ENCODE measurements at places on chromosomes 2 and 18.

- no peak for DNase-seq
Observed at GRCh38 chr2:71566372-71566771, 113.0 kb downstream of the DYSF start.

GRCh38 chr2:16664052-16664731, 1.4 kb downstream of the CYRIA start:
- no peak for DNase-seq

GRCh38 chr2:23390152-23390551, 5.2 kb downstream of the KLHL29 start:
- DNase-seq: no peak

DNA sequence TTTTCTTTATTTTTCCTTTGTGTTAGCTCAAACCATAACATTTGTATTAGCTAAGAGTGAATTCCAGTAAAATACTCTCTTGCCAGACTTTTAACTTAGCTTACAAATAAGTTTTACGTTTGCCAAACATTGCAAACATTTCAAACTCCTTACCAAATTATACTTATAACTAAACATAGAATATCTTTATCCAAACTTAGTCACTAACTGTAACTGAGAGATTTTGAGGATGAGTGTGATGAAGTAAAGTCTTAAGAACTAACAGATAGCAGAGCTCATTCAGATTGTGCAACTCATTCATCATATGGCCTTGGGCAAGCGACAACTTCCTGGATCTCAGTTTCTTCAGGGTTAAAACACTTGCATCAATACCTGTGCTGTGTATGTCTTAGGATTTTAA, 533.7 kb downstream of the TDRD15 start:
- DNase-seq: no peak

DNA sequence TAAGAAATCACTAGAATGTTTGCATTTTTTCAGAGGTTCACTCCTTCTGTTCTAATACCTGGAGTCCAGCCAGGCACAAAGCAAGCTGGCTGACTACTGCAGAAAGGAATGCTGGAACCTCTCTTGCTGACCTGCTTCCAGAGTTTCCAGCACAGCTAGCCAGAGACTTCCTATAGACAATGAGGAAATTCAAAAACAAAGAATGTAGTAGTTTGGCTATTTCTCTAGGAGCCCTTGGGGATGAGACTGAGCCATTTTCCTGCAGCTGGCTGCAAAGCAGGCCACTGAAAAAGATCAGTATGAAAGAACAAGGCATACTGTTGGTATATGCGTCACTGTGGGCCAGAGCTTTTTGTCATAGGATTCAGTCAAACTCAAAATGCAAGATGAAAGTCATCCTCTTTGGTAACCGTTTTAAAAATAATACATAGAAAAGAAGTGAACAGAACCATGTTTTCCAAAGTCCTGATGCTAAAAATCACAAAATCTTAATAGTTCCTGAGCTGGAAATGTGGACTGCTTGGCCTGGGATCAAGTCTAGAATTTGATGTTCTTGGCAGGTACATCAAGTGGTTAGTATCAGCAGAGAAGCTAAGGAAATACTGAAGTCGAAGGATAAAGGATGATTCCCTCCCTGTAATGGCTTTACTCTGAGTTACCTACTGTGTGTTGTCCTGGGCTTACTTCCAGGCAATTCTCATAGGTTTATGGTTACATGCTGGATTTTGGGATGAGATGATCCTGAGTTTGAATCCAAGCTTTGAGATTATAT, 9.0 kb upstream of the DSEL start:
- no peak for DNase-seq

DNA sequence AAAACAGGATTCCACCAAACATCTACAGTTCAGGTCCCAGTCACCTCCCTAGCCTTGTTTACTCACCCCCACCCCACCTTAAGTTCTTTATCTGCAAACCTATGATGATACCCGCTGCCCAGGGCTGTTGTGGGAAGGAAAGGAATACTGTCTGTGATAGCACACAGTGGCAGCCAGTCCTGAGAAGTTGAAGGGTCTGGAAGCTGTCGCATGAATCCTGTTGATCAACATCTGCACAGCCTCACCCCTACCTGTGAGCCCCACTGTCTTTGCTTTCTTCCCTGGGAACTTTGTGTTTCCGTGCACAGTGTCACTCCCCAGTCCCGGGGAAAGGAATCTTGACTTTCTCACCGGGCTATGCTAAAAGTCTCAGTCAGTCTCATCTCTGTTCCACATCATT, 160.7 kb upstream of the EPAS1 start:
- DNase-seq: no peak

GRCh38 chr2:235964787-235965390, 203.3 kb downstream of the GBX2 start:
- DNase-seq: no peak

GRCh38 chr18:78582181-78582709, 397.4 kb upstream of the SALL3 start:
- DNase-seq: no peak

GRCh38 chr2:111884592-111884964, 585 bp upstream of the ANAPC1 start:
- no peak for DNase-seq

- no peak for DNase-seq
Observed at GRCh38 chr2:238789317-238789806, 58.5 kb upstream of the TWIST2 start.

DNA sequence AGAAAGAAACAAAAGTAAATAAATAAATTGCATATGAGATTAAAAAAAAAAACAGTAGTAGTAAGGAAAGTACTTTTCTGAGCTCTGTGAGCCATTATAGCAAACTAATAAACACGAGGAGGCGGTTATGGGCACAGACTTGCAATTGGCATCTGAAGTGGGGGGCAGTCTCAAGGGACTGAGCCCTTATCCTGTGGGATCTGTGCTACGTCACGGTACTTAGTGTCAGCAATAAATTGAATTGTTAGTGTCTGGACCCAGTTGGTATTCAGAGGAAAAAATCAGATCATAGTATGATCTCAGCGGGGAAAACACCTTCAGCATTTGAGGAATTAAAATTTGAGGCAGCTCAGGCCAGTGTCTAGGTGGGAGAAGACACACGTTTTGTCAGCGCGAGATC, 76.6 kb upstream of the TEX51 start:
- no peak for DNase-seq

- DNase-seq: no peak
Observed at GRCh38 chr18:7723558-7723957, 156.4 kb downstream of the PTPRM start.

DNA sequence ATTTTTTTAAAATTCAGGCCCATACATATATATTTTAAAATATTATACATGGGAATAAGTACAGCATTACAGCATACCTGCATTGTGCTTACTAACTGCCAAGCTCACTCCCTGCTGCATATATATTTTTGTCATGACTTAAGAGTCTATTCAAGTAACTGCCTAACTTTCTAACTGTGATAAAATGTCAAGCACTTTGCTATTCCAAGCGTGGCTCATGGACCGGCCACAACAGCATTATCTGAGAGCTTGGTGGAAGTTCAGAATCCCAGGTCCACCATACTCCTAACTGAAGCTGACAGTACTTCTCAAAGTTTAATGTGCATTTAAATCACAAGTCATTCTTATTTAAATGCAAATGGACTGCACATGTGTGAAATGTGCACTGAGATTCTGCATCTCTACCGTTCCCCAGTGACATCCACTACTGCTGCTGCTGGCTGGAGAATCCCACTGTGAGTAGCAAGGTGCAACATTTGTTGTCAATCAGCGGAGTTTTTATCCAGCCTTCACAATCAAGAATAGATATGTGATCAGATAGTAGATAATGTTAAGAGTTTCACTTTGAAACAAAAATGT, 79.1 kb downstream of the DYM start:
- no peak for DNase-seq

- no peak for DNase-seq
Observed at GRCh38 chr2:191840921-191841320, 6.0 kb downstream of the CAVIN2 start.

GRCh38 chr18:23714576-23714975, 25.3 kb downstream of the LAMA3 start:
- DNase-seq: no peak

DNA sequence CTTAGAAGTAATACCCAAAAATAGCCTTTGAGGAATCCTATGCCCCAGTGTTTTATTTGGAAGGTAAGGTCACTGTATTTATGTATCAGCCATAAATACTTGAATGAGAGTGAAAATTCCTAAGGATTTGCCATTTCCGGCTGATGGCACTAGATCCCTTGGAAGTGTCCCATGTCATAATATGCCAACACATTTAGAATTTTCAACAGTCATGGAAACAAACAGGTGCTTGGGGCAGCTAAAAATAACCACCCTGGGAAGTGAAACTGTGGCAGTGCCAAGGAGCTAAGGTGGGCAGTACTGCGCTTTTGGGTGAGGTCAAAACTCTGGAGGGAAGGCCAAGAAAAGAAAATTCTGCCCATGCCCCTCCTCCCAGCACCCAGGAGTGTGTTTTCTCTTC, 80.2 kb downstream of the TCF7L1 start:
- DNase-seq: no peak

- no peak for DNase-seq
Observed at GRCh38 chr2:3037196-3038194, 340.1 kb downstream of the EIPR1 start.

DNA sequence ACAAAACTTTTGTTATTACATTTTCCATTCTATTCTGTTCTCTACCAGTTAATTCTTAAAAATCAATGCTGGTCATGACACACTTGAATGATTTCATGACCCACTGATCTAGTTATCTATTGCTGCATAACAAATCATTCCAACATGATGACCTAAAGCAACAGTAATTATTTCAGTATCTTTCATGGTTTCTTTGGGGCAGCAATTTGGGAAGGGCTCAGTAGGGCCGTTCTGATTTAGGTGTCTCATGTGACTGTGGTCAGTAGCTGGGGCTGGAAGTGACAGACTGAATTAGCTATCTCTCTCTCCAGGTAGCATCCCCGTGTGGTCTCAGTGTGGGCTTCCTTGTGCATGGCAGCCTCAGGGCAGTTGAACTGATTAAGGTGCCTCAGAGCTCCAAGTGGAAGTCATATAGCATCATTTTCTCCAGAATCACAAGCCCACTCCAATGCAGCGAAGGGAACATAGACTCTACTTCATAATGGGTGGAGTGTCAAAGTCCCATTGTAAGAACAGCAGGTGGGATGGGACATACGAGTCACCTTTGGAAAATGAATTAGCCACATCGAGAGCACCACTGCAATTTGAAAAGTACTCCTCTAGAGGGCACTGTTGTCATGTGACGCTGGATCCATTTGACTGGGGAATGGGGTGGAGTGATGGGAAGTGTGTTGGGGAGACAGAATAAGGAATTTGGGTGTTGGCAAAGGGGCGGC, 39.1 kb upstream of the FAM136A start:
- DNase-seq: no peak

- DNase-seq: no peak
Observed at GRCh38 chr2:223943561-223944008, 1.6 kb downstream of the WDFY1 start.

DNA sequence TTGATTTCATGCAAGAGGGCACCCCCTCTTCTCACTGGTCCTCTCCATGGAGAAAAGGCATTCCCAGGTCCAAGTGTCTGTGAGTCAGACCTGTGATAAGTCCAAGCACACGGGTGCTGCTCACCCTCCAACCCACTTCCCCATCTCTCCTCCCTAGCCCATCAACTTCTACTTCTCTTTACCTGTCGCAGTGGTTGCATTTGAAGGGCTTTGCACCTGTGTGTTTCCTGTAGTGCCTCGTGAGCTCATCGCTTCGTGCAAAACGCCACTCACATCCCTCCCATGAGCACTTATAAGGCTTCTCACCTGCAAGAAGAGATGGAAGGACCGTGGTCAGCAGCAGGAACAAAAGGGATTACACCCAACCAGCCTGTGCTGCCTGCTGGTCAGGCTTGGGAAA, 77.5 kb downstream of the KLF7 start:
- DNase-seq: no peak

DNA sequence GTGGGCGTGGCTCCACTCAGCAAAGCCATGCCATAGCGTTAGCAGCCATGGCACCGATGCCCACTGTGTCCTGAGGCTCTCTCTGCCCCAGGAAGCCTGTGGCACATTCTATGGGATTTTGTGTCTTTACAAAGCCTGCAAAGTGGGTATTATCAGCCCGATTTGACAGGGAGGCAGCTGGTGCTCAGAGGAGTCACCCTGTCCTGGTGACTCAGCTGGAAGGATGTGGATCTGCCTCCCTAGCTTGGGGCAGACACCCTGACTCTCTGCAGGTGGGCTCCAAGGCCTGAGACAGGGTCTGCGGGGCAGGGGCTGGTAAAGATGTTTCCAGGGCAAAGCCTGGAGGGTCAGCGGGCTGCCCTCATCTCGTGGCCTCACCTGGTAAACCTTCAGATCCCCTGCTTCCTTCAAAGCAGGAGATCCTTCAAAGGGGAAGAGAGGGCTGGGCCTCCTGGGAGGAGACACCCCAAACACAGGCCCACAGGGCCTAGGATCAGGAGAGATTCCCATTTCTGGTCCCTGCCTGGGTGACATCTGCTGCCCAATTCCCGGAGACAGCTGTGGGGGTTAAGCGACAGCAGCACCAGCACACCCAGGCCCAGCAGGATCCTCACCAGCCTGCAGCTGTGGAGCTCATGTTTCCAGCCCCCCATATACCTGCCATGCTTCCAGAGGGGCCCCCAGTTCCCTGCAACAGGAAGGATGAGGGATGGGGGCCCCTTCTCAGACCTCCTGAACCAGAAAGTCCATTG, 3.0 kb upstream of the ASB1 start:
- DNase-seq: no peak

DNA sequence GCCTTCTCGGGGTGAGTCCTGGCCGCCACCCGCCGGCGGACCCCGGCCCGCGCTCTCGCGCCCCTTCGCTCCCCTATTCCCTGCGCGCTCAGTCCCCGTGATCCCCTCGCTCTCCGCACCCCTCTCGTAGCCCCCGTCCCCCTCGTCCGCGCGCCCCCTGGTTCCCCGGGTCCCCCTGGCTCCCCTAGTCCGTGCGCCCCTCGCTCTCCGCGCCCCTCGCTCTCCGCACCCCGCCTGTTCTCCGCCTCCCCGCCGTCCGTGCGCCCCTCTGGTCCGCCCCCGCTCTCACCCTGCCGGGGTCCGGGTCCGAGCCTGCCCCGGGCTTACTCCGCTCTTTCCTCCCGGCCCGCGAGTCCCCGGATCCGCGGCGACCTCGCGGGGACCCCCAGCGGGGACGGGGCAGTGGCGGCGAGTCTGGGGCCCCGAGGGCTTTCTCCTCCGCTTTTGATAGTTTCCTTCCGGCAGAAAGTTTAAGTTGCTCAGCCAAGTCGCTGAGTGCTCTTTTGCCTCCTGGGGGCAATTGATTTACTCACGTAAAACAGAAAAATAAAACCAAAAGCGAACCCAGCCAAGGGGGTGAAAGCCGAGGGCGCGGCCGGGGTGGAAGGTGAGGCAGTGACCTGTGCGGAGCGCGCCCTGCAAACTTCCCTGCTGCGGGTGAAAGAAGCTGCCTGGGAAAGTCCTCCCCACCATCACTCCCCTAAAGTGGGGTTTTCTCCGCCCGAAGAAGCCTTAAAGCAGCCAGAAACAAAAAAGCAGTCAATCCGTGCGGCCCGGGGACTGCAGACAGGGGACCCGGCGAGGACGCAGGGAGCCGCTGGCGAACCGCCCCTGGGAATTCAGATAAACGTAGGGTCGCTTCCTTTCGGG, 568 bp downstream of the RAB31 start:
- no peak for DNase-seq

DNA sequence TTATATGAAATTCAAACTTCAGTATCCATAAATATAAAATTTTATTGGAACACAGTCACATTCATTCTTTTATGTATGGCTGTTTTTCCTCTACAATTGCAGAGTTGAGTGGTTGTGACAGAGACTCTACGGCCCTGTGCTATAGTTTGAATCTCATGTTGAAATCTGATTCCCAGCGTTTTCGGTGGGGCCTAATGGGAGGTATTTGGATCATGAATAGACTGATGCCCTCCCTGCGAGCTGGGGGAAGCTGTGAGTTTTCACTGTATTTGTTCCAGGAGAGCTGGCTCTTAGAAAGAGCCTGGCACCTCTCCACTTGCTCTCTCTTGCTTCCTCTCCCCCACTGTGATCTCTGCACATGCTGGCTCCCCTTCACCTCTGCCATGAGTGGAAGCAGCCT, 1.7 kb downstream of the PFN4 start:
- no peak for DNase-seq
